ENCODE measurements at places on chromosomes 12 and 14.

- no peak for DNase-seq
Measured at GRCh38 chr12:43179486-43179885, 372.5 kb downstream of the ADAMTS20 start.

DNA sequence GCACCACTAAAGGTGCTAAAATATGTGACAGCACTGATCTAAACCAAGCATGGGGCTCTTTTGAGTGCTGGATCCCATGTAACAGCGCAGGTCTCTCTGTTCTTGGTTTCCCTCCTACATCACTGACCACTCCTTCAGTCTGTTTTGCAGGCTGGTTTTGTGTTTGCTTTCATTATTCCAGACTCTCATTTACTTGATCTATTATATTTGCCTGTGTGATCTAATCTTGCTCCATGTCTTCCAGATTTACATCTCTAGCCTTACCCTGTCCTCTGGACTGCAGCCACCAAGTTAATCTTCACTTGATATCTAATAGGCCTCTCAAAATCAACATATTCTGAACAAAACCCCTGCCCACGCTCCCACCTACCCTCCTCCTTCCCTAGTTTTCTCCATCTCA, 8.6 kb downstream of the GLIPR1 start:
- DNase-seq: no peak

GRCh38 chr14:25933731-25934130, 664.1 kb downstream of the NOVA1 start:
- DNase-seq: no peak

DNA sequence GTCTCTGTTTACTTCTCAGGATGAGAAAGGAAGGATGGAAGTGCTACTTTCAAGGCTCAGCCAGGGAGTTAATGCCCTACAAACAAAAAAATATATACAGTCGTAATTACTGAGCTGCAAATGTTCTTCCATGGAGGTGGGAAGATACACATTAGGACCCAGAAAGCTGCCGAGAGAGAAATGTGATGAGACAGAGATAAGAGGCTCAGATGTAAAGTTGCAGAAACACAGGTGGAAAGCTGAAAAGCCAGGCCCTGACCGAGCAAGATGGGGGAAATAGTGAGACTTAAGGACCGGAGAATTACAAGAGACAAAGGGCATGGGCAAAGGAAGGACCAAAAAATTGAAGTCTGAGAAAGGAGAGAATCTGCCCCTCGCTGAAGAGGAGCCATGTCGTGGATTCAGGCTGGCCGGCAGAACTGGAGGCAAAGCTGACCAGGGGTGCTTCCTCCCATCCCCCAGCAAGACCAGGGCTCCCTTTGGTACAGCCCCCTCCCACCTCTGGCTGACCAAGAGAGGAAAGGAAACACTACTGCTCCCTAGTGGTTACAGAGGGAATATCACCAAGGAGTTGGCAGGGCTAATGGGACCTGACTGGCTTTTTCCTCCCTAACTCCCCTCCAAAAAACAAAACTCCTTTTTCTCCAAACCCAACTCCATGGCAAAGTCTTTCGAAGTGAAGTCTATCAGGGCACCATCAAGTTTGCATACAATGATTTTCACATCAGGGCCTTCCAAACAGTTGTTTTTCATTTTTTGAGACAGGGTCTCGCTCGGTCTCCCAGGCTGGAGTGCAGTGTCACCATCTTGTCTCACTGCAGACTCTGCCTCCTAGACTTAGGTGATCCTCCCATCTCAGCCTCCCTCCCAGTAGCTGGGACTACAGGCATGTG, 12.1 kb downstream of the ZFHX2 start:
- DNase-seq: peak; percentile 47

DNA sequence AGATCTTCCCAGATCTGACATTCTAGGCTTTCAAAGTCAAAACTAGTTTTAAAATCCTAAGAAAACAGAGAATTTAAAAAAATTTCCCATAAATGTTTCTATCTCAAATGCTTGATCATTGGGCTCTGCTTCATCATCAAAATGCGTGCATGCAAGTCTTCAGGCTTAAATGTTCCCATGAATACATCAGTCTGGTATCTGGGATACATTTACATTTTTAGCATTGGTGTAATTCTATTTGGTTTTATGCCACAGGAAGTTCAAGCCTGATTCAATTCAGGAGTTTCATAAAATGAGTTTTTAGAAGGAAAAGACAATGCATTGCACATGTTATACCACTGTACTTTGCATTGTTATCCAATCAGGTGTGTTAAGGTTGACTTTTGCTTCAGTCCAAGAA, 336.4 kb downstream of the PCNX1 start:
- no peak for DNase-seq

- no peak for DNase-seq
Measured at GRCh38 chr12:5873281-5873919, 71.7 kb downstream of the ANO2 start.

GRCh38 chr14:67269298-67270060, 28.2 kb downstream of the PALS1 start:
- no peak for DNase-seq

GRCh38 chr12:49230176-49230804, 34.6 kb upstream of the TUBA1C start:
- DNase-seq: peak; percentile 80

GRCh38 chr12:50275556-50275955, 7.8 kb downstream of the LIMA1 start:
- no peak for DNase-seq

GRCh38 chr14:52834440-52834842, 43.0 kb upstream of the GNPNAT1 start:
- no peak for DNase-seq

GRCh38 chr12:82942521-82942920, 255.8 kb downstream of the TMTC2 start:
- no peak for DNase-seq

DNA sequence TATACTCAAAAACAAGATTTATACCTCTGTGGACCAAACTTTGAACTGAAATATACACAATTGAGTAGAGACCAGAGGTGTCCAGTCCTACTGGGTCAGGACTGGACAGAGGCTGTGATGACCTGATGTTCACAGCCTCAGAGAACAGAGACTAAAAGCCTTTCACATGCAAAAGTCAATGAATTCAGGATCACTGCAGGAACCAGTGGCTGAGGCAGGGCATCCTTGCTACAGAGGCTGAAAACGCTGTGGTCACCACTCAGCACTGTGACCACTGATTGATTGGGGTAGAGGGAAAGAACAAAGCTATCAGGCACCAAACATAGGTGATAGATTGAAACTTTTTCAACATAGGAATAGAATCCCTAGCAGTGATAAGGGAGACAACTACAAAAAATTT, 25.1 kb downstream of the GRIP1 start:
- no peak for DNase-seq

- DNase-seq: no peak
Measured at GRCh38 chr14:58656671-58657411, 19.1 kb downstream of the DACT1 start.

- no peak for DNase-seq
Measured at GRCh38 chr12:53292426-53292825, 2.9 kb upstream of the PFDN5 start.
